ENCODE measurements at places on chromosomes 3 and 15.

DNA sequence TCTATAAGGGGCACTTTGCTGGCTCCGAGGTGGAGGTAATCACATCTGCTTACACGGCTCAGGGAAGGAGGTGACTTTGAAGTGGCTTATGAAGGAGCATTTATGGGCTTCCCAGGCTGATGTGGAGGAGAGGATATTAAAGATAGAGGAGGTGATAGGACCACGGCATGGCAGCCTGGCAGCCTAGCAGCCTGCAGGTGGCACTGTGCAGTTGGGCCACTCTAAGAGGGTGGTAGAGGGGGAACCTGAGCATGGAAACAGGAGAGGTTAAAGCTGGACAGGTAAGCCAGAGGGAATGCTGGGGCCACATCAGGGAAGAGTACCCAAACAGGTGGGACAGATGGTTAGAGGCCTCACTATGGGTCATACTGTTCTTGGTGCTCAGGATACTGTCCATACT, 375.0 kb downstream of the WDR72 start:
- DNase-seq: peak; percentile 12

- DNase-seq: no peak
Observed at GRCh38 chr15:64824929-64825430, 467 bp downstream of the PIF1 start.

GRCh38 chr15:33742800-33743199, 225.5 kb upstream of the CHRM5 start:
- DNase-seq: no peak

GRCh38 chr3:187735837-187736236, 9.4 kb downstream of the BCL6 start:
- DNase-seq: no peak

GRCh38 chr3:174413062-174413912, 445.8 kb upstream of the NAALADL2 start:
- no peak for DNase-seq

DNA sequence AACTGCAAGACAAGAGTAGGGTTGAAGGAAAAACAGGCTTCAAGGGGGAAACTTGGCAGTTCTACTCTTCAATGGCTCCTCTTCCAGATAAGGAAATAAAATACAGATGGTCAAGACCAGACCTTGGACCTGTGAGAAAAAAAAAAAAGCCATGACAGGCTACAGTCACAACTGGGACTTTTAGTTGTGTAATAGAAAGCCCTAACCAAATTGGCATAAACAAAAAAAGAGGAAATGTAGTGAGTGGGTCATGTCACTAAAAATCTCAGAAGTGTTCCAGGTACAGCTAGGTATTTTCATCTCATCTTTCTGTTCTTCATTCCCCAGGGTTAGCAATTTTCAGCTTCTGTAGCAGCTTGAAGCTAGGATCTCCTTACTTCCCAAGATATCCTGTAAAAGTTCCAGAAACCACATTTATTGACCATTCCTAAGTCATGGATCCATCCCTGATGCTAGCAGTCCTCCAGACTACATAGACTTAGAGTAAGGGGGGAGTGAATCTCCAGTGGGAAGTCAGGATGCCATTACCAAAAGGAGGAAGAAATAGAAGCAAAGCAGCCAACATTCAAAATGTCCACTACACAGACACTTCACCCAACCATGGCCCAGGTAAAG, 61.0 kb upstream of the CSTA start:
- no peak for DNase-seq

DNA sequence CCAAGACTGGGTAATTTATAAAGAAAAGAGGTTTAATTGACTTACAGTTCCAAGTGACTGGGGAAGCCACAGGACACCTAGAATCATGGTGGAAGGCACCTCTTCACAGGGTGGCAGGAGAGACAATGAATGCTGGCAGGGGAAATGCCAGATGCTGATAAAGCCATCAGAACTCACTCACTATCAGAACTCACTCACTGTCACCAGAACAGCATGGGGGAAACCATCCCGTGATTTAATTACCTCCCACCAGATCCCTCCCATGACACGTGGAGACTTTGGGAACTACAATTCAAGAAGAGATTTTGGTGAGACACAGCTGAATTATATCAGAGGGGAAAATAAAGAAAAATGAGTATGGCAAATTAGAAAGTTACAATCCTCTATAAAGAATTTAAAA, 310.9 kb downstream of the BCHE start:
- DNase-seq: no peak

- DNase-seq: no peak
Observed at GRCh38 chr3:87307805-87308204, 31.4 kb upstream of the POU1F1 start.

- DNase-seq: no peak
Observed at GRCh38 chr3:131110087-131110486, 83.4 kb downstream of the NEK11 start.

DNA sequence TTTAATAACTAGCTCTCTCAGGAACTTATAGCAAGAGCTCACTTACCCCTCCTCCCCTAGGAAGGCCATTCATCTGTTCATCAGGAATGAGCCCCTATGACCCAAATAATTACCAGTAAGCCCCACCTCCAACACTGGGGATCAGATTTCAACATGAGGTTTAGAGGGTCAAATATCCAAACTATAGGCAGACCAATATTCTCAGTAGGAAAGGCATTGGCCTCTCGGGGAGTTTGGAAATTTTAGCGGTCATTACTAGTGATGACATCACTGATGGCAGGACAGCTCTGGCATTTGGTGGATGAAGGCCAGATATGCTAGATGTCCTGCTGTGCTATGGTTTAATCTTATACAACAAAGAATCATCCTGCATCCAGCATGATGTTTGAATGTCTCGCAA, 15.2 kb upstream of the CD47 start:
- DNase-seq: no peak

DNA sequence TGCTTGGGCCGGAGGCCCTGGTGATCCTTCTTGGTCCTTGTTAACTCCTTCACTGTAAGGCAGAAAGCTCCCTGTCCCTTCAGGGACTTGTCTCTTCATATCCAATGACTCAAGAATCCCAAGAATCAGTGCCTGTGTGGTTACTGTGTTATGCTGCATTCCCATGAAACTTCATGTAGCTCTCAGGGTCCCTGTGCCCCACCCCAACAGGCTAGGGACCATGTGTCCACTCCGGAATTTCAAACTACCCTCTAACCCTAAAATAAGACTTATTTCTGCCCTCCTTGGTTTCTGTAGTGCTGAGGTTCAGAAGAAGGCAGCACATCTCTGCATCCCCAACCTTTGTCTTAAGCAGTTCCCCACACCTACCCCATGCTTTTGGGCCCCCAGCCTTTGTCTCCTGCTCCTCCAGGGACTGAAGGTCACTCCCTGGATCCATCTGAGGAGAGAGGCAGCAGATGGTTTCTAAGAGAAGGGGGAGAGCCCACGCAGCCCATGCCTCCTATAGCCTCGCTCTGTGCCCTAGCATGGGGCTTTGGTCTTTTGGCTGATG, 531 bp upstream of the MAP1A start:
- no peak for DNase-seq

DNA sequence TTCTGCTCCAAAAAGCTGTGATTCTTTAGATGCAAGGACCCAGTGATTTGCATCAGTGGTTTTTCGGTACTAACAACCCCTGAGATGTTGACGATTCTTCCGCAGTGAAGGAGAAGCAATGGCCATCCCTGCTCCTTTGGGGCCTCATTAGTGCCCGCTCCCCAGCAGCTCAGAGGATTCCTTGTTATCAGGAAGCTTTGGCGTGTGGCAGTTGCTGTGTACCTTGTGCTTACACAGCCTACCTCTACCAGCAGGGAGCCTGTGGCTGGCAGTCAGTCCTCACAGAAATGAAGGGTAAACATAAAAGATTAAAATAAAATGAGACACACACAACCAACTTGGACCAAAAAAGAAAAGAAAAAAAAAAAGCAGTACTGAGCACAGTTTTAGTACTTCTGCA, 55.2 kb downstream of the CNTN3 start:
- DNase-seq: no peak

GRCh38 chr3:130725746-130726145, 20.9 kb downstream of the PIK3R4 start:
- DNase-seq: no peak

DNA sequence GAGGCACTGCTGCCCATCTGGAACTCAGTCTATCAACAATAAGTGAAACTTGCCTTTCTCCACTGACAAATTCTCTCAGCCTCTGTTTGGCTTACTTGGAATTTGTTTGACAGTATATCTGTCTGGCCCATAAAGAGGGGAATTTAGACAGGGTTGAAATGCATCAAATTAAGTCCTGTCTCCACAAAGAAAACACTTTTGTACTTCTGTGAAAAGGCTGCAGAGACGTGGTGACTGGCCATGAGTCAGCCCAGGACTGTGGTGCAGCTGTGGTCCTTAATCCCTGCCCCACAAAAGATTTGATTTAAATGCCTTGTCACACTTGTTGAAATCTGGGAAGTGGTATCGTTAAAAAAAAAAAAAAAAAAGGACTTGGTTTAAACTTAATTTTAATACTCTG, 47.5 kb downstream of the RYR3 start:
- DNase-seq: no peak

DNA sequence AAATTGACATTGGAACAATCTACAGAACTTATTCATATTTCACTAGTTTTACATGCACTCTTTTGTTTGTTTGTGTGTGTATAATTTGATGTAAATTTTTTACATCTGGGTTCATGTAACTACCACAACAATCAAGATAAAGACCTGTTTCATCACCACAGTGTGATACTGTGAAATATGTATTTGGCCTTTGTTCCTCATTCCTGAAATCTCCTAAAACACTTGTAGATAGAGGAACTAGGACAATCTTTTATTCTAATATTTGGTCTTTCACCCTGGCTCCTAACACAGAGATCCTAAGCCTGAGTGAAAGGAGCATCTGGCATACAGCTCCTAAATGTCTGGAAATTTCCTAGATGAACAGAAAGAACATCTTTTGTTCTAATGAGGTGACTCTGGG, 155.0 kb upstream of the GPR149 start:
- DNase-seq: no peak

DNA sequence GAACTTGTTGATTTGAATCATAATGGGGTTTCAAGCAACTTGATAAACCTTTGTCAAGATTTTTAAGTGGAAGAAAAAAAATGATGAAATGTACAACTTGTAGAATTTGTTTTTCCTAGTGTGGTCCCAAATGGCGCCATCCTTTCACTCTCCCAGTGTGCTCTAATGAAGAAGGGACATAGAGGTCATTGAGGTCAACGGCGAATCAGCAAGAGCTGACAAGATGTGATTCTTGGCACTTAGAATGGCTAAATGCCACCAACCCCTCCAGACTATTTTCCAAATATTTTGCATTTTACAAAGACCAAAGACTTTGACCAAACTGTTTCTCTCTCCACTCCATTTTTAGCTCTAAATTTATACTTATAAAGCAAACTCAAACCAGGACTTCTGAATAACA, 320.2 kb upstream of the MME start:
- no peak for DNase-seq

DNA sequence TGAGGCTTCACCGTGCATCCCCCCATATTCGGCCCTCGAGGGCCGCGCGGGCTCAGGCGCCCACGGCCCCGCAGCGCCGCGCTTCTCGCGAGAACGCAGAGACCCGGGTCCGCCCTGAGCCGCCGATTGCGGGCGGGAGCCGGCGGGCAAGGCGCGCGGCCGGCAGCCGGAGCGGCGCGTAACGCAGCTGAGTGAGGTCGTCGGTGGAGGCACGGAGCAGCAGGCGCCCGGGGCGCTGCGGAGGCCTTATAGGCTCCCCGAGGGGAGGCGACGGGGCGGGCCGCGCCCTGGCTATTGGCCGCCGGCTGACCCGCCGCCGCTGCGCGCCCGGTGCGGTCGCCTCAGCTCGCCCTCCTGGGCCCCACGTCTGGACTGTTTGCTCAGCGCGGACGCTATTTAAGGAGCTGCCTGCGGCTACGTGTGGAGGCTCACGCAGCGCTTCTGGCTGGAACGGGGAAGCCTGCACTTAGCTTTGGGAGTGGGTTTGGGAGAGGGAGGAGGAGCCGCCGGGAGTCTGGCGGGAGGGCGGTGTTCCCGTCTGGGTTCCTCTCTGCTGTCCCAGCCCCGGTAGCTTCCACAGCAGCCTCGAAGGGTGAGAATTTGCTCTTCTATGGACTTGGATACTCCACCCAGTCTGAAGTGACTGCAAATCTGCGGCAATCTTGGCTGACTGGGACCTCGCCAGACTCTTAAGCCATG, at the start of gene PLOD2:
Gene PLOD2 (minus strand): TSS at position 221 of the 699 bp plus-strand sequence. CDS start 195 bp downstream, at position 26.
- peak; percentile 97 for DNase-seq

- DNase-seq: no peak
Observed at GRCh38 chr3:12842469-12842868, 1.1 kb upstream of the RPL32 start.

GRCh38 chr15:48928877-48929538, 34.7 kb downstream of the SHC4 start:
- no peak for DNase-seq

GRCh38 chr3:57983734-57984518, 24.3 kb upstream of the FLNB start:
- DNase-seq: peak; percentile 79

DNA sequence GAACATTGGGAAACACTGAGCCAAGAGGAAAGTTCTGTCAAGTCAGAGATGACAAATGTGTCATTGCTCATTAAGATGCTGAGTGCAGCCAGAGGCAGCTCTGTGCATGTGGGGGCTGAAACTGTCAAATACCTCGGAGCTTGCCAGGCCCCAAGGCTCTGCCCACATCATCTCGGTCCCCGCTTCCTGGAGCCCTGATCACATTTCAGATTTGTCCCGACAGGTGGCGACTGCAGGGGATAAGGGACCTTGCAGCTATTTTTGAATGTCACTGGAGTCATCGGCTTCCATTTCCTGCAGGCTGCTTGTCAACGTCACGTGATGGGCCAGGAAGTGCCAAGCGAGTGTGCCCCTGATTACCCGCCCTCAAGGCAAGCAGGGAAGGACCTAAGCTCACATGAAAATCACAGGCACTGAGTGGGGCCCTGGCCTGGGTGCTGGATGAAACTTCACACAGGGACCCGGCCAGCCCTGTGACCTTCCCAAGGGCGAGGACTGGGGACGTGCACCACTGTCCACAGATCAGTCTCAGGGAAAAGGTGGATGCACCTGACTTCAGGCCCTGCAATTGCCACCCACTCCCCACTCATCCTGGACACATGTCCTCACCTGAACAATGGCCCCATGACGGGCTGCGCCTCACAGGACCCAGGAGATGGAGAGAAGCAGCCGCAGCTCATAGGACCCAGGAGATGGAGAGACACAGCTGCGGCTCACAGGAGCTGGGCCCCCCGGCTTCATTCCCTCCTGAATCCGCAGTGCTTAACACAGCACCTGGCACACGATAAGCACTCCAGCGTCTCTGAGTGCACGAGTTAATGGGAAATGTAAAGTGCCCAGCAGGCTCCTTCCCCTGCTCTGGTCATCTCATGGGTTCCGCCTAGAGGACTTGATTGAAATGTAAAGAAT, 73.4 kb downstream of the NUP210 start:
- no peak for DNase-seq

DNA sequence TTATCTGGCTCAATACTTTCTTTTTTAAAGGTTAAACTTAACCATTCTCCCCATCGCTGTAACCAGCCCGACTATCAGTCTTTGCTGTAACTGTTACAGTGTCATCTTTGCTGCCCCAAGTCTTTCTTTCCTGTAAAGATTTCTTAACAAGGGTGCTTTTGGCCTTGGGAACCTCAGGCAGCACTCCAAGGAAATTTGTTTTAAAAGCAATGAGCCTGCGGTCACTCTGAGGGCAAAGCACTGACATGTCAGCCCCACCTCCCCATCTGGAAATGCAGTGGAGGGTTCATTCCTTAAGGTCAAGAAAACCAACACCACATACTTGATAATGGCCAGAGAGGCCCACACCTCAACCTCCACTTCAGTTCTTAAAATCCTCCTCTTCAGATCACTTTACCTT, 3.2 kb downstream of the TRANK1 start:
- no peak for DNase-seq

GRCh38 chr15:51818150-51818549, 11.3 kb upstream of the TMOD3 start:
- no peak for DNase-seq

GRCh38 chr3:53725387-53725995, 120.7 kb downstream of the CHDH start:
- DNase-seq: no peak

Data from Caki2 (cell line).